ENCODE measurements at places on chromosomes 1 and 21.

GRCh38 chr21:40547906-40548513, 298.9 kb downstream of the DSCAM start:
- no peak for DNase-seq

DNA sequence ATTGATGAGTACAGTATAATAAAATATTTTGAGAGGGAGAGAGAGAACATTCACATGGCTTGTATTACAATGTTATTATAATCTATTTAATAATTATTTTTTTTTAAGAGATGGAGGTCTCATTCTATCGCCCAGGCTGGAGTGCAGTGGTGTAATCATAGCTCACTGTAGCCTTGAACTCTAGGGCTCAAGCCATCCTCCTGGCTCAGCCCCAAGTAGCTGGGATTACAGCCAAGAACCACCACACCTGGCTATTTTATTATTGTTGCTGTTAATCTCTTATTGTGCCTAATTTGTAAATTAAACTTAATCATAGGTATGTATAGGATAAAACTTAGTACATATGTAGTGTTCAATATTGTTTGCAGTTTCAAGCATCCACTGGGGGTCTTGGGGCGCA, 57.8 kb downstream of the HS2ST1 start:
- DNase-seq = no peak

DNA sequence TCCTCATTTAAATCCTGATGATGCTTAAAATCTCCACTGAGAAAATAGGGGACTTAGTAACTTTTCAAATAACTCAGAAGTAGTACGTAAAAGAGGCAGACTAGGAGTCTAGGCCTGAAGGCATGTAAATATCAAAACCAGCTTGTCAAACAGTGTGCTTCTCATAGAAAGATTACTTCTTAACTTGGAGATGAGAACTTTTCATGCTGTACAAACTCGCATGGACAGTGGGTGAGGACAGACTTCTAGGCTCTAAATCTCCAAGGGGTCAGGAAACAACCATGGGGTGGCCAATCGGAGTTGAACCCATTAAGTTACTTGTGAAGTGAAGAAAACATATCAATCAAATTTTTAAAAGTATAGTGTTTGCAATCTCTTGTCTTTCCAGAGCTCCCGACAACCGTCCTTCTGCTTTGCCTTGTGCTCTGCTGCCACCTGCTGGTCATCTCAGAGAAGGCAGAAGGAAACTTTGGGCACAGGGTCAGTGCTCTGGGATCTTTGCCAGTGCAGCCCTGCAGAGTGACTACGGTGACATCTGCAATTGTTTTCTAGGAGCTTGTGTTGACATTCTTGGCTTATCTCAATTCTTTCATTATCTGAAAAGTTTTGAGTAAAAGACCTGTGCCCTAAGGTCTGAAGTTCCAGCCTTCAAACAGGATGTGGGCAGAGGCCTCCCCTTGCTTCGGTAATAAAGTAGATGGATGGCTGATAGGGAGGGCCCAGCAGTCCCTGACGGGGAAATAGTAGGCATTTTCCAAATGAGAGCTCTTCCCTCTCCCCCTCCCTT, 105.1 kb upstream of the PDE4B start:
- peak; percentile 81 for DNase-seq

- DNase-seq = no peak
Observed at GRCh38 chr1:24898909-24899439, 31.1 kb downstream of the RUNX3 start.

- no peak for DNase-seq
Observed at GRCh38 chr1:201378804-201379203, 1.3 kb upstream of the TNNT2 start.

GRCh38 chr1:167229719-167230385, 9.2 kb downstream of the POU2F1 start:
- DNase-seq = no peak

DNA sequence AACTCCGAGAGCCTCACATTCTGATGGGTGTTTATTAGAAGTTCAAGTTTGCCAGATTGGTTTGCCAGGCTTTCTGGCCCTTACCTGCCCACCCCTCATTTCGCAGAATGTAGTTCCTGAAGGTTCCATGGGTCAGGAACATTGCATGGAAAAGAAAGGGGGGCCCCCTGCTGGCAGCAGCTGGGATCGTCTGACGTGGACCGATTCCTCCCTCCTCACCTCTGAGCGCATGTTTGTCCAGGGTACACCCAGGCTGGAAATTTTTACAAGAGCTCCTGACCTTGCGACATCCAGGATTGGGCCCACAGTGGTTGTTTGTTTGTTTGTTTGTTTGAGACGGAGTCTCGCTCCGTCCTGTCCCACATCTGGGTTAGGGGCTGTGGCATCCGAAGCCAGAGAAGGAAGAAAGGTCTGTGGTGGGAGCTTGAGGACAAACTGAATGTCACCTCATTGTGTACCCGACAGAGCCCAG, 126.0 kb upstream of the TMEM51 start:
- peak; percentile 32 for DNase-seq

DNA sequence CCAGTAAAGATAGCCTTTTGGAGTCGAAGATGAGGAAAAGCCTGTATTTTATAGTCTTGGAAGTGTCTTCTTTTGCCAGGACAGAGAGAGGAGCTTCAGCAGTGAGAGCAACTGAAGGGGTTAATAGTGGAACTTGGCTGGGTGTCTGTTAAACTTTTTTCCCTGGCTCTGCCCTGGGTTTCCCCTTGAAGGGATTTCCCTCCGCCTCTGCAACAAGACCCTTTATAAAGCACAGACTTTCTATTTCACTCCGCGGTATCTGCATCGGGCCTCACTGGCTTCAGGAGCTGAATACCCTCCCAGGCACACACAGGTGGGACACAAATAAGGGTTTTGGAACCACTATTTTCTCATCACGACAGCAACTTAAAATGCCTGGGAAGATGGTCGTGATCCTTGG, at the start of gene VCAM1:
Gene VCAM1 (plus strand): TSS at position 253 of the 400 bp plus-strand sequence. CDS start 119 bp downstream, at position 372.
- no peak for DNase-seq

GRCh38 chr1:35573198-35574124, at the start of gene TFAP2E:
TSS of gene TFAP2E (plus strand) at chr1:35573314. CDS start at chr1:35573578, 264 bp downstream.
- DNase-seq = no peak
